ENCODE measurements at places on chromosomes 12 and 14. TPM values are rescaled to one million over a fixed set of nuclear protein-coding genes. Genes with fewer than 3 reads are reported as not detected.
A peak's percentile ranks its signal among the peaks of the same experiment; 100 is the strongest.

DNA sequence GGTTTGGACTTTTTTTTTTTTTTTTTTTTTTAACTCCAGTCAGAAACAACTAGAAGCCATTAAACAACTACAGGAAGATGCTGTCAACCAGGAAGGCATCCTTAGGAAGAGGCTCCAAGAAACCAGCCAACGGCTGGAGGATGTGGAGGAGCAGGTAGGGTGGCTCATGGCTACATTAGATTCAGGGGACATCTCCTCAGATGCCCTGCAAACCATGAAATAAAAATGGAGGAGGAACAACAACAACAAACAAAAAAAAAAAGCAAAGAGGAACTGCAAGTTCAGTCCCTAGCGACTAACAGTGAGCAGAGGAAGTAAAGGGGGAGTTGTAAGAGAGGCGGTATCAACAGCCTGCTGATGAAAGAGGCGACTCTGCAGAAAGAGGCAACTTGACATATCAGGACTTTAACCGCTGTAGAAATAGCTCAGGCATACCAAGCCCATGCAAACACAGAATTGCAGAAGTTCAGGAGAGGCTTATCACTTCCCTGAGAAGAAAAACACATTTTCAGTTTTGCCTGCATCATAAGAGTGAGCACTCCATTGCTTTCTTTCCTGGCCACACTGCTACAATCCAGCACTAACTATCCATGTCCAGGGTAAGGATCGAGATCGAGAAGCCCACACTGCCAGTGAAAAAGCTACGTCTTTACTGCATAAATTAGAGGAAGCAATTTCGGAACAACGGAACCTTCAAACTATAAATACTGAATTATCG is 103.5 kb upstream of the BCAT1 start:
- DNase-seq = peak; percentile 5

DNA sequence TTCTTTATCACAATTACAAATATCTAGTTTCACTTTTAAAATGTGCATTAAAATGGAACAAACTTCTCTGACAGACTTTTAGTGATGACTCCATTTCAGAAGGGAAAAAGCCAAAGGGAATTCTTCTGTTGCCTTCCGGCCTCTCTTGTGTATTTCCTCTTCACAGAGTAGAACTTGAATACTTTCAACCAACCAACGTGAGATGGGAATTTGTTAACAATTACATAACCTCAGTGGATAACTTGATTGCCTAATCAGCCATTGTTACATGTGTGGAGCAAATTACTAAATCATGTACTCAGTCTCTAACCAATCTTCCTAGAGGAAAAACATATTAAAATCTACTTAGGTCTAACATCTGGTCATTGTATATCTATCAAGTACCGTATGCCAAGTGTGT is 291.1 kb downstream of the SYT1 start:
- DNase-seq = no peak

DNA sequence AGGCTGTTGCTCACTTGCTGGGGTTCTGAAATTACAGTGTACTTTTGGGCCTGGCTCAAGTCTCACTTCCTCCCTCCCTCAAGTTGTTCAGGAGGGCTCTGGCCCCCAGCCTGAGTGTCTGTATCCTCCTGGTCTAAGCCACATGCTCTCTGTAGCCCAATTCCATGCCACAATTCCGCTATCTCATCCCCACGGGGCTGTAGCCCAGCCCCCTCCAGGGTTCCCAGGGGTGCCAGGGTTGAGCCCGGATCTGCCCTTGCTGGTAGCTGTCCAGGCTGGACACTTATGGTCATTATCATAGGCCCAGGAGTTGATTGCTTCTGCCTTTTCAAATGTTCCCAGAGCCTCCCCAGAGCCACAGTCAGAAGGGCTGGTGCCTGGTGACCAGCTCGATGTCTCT is 65.3 kb downstream of the PRIMA1 start:
- DNase-seq = no peak

DNA sequence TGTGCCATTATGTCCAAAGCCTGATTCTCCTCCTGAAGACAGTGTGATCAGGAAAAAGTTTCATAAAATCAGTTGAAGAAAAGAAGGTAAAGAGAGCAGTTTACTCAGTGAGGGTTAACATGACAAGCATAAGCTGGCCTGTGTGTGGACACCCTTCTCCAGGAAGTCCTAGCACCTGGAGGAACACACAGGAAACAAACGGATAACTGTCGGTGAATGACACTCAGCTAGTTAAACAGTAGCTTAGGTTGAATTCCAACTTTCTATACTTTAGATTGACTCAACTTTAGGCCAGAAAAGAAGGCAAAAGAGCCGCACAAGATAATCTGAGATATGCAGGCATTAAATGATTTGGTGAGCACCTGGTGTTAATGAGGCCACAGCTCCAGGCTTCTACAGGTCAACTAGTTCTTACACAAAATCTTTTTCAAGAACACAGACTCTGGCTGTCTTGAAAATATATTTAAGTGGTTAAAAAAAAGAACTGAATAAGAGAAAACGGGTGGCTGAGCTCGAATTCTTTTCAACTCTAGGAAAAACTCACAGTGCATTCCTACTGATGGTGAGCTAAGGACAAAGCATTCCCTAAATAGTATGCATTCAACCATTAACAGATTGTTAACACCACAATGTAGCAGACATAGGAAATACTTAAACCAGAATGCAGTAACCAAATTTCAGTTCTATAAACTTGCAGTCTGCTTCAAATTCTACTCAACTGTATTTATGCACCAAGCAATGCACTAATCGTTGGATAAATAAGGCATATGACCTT is 56.9 kb upstream of the TSPAN8 start:
- DNase-seq = no peak

Gene SRRM4
- 0.04 TPM for total RNA-seq

DNA sequence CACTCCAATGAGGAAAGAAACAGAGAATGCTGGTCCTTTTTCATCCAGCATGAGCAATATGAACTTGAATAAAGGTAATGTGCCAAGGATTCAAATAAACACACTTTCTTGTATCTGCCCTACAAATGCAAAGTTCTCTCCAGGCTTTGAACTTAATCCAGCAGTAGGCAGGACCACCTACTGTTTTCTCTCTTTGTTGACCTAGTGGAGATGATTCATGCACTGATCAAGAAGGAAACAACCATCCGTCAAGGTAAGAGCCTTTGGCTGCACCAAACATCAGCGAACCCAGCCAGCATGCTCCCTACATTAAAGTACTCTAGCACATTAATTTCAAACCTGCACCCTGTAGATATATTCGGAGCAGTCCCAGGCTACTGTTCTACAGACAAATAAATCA is 489.3 kb downstream of the GALC start:
- no peak for DNase-seq

- DNase-seq = no peak
These were observed 202.7 kb downstream of the FBXL14 start for GRCh38 chr12:1391722-1392121.

DNA sequence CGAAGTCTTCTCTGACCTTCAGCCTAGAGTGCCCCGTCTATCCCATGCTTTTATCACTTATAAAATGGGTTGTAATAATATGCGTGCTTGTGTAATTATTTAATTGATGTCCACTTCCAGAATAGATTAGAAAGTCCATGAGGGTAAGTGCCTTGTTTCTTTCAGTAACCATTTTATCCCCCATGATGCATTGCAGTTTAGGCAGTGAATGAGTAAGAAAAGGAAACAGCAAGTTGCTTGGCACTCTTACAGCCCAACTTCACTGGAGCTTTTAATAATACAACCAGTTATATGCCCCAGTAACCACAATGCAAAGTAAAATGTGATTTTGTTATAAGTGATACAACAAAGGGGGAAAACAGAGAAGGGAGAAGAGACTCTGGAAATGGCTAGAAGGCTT is 287.3 kb downstream of the MED13L start:
- no peak for DNase-seq

GRCh38 chr14:102594514-102595175 is 2.2 kb downstream of the RCOR1 start:
- peak; percentile 66 for DNase-seq

Gene ISM2
- not detected for total RNA-seq

- DNase-seq = no peak
These were observed 147.8 kb upstream of the ATP2B1 start for GRCh38 chr12:89856431-89856830.

- peak; percentile 70 for DNase-seq
These were observed 30.4 kb downstream of the FBXO34 start for GRCh38 chr14:55301437-55302121.

Gene GPR84
- total RNA-seq = 0.49 TPM

GRCh38 chr12:28096649-28097048 is 93.6 kb upstream of the CCDC91 start:
- no peak for DNase-seq

- no peak for DNase-seq
These were observed 46.7 kb downstream of the NOC4L start for GRCh38 chr12:132190834-132191500.

Gene TC2N
- 11.9 TPM for total RNA-seq

DNA sequence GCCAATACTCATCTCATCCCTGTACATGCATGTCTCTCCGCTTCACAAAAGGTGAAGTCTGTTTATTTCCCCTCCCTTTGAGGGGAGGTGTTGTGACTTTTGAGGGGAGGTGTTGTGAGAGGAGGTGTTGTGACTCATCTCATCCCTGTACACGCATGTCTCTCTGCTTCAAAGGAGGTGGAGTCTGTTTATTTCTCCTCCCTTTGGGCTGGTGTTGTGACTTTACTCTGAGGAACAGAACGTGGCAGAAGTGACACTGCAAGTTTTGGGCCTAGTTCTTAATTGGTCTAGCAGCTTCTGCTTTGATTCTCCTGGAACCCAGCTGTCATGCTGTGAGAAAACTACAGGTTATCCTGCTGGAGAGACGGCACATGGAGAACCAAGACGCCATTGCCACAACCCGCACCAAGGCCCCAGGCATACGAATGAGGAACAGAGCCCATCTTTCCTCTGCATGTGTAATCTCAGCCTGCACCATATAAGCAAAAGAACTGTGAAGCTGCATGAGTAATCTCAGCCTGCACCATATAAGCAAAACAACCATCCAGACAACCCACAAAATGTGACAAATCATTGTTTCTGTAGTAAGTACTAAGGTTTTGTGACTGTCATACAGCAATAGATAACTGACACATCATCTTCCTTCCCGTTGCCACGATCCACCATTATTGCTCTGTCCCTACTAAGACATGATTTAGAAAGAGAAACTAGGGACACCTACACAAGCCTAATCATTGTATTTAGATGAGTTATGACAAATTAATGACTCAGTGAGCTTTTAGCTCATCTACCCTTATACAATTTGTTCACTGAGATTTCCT is 30.0 kb downstream of the GALNT4 start:
- DNase-seq = no peak

GRCh38 chr12:116538682-116539305 is 20.4 kb upstream of the MAP1LC3B2 start:
- no peak for DNase-seq

- no peak for DNase-seq
These were observed 1.6 kb upstream of the MANSC4 start for GRCh38 chr12:27781680-27782079.

Gene ERP27
- not detected for total RNA-seq

GRCh38 chr12:11067514-11067913 is 5.4 kb upstream of the TAS2R46 start:
- peak; percentile 28 for DNase-seq

DNA sequence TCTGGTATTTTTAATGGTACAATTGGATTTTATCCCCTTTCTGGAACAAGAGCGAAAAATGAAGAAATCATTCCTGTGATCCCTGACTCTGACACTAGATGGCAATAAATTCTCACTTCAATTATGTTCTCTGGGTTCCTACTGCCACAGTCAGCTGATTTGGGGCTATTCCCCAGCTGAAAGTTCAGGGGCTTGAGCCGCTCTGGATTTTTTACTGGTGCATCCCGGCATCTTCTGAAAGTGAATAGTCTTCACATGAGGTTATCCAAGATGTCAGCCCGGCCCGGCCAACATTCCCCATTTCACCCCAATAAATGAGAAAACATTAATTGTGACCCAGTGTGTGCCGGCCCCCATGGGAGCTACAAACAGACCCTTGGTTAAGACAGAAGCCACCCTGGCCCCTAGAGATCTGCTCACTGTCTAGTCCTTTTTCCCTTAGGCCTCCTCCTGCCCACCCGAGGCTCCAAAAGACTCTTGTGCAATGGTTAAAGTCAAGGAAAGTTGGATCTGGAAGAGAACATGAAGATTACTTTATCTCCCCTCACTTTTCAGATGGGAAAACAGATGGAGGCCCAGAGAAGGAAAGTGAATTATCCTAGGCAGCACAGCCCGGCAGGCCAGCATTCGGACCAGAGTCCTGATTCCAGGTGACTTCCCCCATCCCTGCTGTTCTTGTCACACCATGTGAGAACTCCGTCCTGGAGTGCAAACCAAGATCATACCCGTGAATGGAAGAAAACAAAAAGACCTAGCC is 20.8 kb downstream of the CKAP4 start:
- peak; percentile 15 for DNase-seq

Gene SLCO1B3
- total RNA-seq = not detected

Gene IGFBP6
- 143 TPM for total RNA-seq

GRCh38 chr14:102901633-102902032 is 20.8 kb upstream of the AMN start:
- no peak for DNase-seq

- DNase-seq = no peak
These were observed 25.7 kb downstream of the FGF23 start for GRCh38 chr12:4353785-4354208.

- no peak for DNase-seq
These were observed 136.5 kb downstream of the HMGA2 start for GRCh38 chr12:65960820-65961189.

Gene PPP1R12A
- total RNA-seq = 65.7 TPM

Gene ABCC9
- 76.1 TPM for total RNA-seq

GRCh38 chr14:52029881-52030280 is 39.0 kb downstream of the NID2 start:
- DNase-seq = no peak

DNA sequence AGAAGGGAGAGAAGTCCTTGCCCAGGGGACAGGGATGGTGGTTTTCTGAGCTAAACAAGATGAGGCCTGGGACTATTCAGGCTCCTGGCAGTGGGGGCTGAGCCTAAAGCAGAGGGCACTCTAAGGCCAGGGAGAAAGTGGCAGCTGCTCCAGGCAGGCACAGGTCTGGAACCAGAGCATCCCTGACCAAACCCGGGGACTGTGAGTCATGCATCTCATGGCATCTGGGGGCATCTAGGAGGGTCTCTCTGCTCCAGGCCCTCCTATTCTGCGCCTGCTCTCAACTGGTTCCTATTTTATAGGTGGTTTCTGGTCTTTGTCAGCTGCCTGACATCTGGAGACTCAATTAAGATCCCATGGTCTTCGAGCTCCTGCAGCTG is 11.6 kb downstream of the KRT7 start:
- DNase-seq = no peak

GRCh38 chr12:9944391-9944790 is 12.2 kb upstream of the CLEC2A start:
- DNase-seq = no peak

DNA sequence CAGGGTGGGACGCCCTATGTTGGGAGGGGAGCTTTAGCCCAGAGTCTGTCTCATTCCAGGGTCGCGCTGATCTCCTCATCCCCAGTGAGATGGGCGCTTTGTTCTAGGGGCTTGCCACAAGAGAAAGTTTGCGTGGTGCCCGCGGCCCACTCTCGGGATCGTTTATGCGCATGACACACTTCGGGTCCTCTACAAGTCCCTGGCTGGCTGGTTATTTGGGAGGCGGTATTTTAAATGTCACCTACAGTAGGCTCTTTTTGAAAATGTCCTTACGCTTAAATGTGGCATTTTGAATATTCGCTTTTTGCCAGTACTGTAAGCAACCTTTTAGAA is 541 bp downstream of the GOLT1B start:
- no peak for DNase-seq

- no peak for DNase-seq
These were observed 584.5 kb upstream of the TBX3 start for GRCh38 chr12:115268451-115268850.

- DNase-seq = no peak
These were observed 445.6 kb downstream of the GLT1D1 start for GRCh38 chr12:129298921-129299320.
